ENCODE measurements at places on chromosomes 2 and 18. TPM values are rescaled to one million over a fixed set of nuclear protein-coding genes. Genes with fewer than 3 reads are reported as not detected.

- H3K27me3 ChIP-seq, result no peaks in the 10 kb centered on the region
- DNase-seq, result no peak
- H3K36me3 ChIP-seq, result no peaks in the 10 kb centered on the region
- peaks cover 15% of the 10 kb centered on the region for H3K4me1 ChIP-seq
Observed at GRCh38 chr2:98121149-98121548, 34.2 kb downstream of the VWA3B start.

Gene POTEJ
- not detected for total RNA-seq

DNA sequence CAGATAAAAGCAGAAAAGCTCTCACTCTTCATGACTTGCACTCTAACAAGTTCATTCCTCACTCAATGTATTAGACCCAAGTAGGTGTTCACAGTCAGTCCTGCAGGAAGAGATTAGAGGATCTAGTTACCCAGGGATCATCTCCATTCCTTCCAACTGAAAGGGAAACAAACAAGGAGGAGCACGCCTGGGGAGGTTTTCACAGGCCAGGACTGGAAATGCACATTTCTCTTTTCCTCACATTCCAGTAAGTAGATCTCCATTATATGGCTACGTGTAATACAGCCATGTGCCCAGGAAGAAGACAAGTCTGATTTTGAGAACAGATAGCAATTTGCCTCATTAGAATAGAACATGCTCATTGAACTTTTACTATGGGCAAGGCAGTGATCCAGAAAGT is 1132.2 kb upstream of the FAM98A start:
- no peaks in the 10 kb centered on the region for H3K36me3 ChIP-seq
- DNase-seq, result no peak
- no peak overlapping the region for H3K27ac ChIP-seq
- H3K4me3 ChIP-seq, result no peak overlapping the region
- no peaks in the 10 kb centered on the region for H3K4me1 ChIP-seq

Gene MARCO
- not detected for total RNA-seq

- H3K27me3 ChIP-seq, result peaks cover 4% of the 10 kb centered on the region
- H3K4me3 ChIP-seq, result no peak overlapping the region
- no peaks in the 10 kb centered on the region for H3K4me1 ChIP-seq
- DNase-seq, result no peak
- H3K36me3 ChIP-seq, result no peaks in the 10 kb centered on the region
Observed at GRCh38 chr2:85684380-85684779, 9.8 kb upstream of the GNLY start.

DNA sequence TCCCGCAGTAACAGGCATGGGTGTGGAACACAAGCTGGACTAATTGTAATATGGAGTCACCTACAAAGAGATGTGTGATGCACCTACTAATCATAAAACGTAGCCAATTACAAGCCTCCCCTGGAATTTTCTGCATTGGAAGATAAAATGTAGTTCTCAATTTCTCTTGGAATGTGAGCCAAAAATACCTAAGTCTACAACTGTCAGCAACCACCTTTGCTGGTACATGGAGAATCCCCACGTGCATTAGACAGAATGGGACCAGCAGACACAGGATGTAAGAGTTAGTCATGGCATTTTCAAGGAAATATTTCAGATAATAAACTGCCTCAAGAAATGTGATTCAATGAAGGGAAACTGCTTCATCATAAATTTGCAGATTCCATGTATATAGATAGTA is 85.6 kb upstream of the DCC start:
- no peaks in the 10 kb centered on the region for H3K36me3 ChIP-seq
- no peak overlapping the region for H3K4me3 ChIP-seq
- no peak overlapping the region for H3K27ac ChIP-seq
- no peaks in the 10 kb centered on the region for H3K4me1 ChIP-seq

Gene PARD3B
- total RNA-seq, result not detected

- H3K4me1 ChIP-seq, result no peaks in the 10 kb centered on the region
- no peaks in the 10 kb centered on the region for H3K27me3 ChIP-seq
Observed at GRCh38 chr2:210842896-210843295, 286.5 kb downstream of the CPS1 start.

GRCh38 chr18:78069784-78070664 is 820.4 kb downstream of the GALR1 start:
- H3K27ac ChIP-seq, result no peak overlapping the region
- no peaks in the 10 kb centered on the region for H3K27me3 ChIP-seq
- DNase-seq, result no peak
- H3K4me3 ChIP-seq, result no peak overlapping the region
- H3K4me1 ChIP-seq, result no peaks in the 10 kb centered on the region
- no peaks in the 10 kb centered on the region for H3K36me3 ChIP-seq

- no peaks in the 10 kb centered on the region for H3K27me3 ChIP-seq
- no peaks in the 10 kb centered on the region for H3K36me3 ChIP-seq
- no peak overlapping the region for H3K4me3 ChIP-seq
- H3K4me1 ChIP-seq, result no peaks in the 10 kb centered on the region
- no peak overlapping the region for H3K27ac ChIP-seq
- DNase-seq, result no peak
Observed at GRCh38 chr2:59390581-59390980, 1149.5 kb upstream of the FANCL start.

- no peaks in the 10 kb centered on the region for H3K4me1 ChIP-seq
- no peak overlapping the region for H3K4me3 ChIP-seq
- no peak overlapping the region for H3K27ac ChIP-seq
Observed at GRCh38 chr2:170022692-170023091, 155.3 kb upstream of the MYO3B start.

Gene NPHP1
- 1.6 TPM for total RNA-seq

- H3K36me3 ChIP-seq, result no peaks in the 10 kb centered on the region
- H3K4me1 ChIP-seq, result peaks cover 22% of the 10 kb centered on the region
- no peak overlapping the region for H3K4me3 ChIP-seq
- no peaks in the 10 kb centered on the region for H3K27me3 ChIP-seq
Observed at GRCh38 chr2:41716497-41716896, 331.3 kb upstream of the PKDCC start.

Gene BIRC6
- total RNA-seq, result 155 TPM

DNA sequence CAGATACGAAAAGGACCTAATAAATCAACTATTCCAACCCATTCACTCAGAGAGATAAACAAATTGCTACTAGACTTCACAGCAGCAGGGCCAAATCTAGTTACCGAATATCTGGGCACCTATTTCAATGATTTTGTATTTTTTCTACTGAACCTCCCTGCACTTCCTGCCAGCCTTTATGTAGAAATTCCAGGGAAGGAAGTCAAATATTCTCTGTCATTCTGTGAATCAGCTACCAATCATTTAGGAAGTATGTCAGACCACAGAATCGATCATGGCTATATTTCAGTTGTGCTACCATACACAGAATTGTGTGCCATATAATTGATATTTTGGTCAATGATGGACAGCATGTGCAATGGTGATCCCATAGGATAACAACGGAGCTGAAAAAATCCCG is 109.6 kb upstream of the SPOPL start:
- H3K4me1 ChIP-seq, result no peaks in the 10 kb centered on the region
- H3K4me3 ChIP-seq, result no peak overlapping the region
- DNase-seq, result no peak
- H3K27ac ChIP-seq, result no peak overlapping the region
- no peaks in the 10 kb centered on the region for H3K36me3 ChIP-seq

GRCh38 chr18:33673689-33674088 is 95.7 kb downstream of the ASXL3 start:
- DNase-seq, result no peak
- no peaks in the 10 kb centered on the region for H3K36me3 ChIP-seq
- H3K4me3 ChIP-seq, result no peak overlapping the region
- H3K27ac ChIP-seq, result no peak overlapping the region

Gene CFC1
- not detected for total RNA-seq

GRCh38 chr18:58538604-58539386 is 90.1 kb downstream of the ALPK2 start:
- peaks cover 88% of the 10 kb centered on the region for H3K4me1 ChIP-seq
- DNase-seq, result no peak
- peak overlapping the region; percentile 25 for H3K27ac ChIP-seq
- no peaks in the 10 kb centered on the region for H3K36me3 ChIP-seq

Gene SCG2
- total RNA-seq, result 0.35 TPM

DNA sequence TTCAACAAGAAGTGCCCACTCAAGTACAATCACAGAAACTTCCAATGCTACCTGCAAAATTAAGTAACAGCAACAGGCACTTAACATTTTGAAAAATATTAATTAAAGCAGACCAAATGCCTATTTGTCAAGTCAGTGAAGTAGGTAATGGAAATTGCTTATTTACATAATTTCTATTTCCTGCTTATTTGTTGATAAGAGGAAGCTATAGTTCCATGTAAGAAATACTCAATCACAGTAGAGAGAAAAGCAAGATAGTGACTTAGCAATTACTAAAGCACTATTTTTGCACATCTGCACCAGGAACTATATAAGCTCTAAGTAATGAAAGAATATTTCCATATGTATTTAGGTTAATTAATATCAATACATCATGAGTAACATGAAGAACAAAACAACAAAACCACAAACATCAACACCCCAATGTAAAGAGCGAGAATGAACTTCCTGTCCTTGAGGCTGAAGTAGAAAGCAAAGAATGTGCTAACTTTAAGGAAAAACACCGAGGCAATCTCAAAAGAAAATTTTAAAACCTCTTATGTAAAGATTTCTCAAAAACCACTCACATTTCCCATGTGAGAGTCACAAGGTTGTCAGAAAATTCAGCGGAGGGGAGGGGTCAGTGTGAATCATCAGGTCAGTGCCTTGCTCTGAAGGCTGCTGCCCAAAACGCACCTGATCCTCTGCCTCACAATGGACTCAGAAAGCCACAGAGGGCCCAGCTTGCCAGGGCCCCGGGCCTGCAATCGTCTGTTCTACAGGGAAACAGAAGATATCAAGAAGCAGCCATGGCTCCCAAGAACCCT is 12.5 kb downstream of the NPC1 start:
- H3K36me3 ChIP-seq, result peaks cover 51% of the 10 kb centered on the region
- H3K4me1 ChIP-seq, result peaks cover 24% of the 10 kb centered on the region
- H3K27ac ChIP-seq, result no peak overlapping the region

DNA sequence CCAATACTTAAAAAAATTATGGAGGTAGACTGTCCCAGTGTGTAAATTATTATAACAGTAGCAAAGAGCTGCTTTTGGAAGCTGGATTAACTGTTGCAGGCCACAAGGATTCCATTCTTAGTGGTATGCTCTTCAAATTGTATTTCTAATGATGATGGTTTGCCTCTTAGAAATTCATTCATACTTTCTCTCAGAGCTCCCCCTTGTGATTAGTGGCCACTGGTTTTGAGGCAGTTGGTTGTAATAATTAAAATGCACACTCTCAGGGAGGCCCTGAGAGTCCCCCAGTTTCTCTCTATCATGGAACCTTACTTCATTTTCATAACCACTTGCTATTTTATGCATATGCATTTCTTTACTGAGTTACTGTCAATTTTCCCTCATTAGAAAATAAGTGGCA is 122.5 kb downstream of the PLA2R1 start:
- no peak overlapping the region for H3K4me3 ChIP-seq
- no peaks in the 10 kb centered on the region for H3K27me3 ChIP-seq
- H3K4me1 ChIP-seq, result peaks cover 8% of the 10 kb centered on the region
- no peak for DNase-seq
- no peak overlapping the region for H3K27ac ChIP-seq

- H3K4me3 ChIP-seq, result no peak overlapping the region
- H3K27ac ChIP-seq, result no peak overlapping the region
- DNase-seq, result no peak
- no peaks in the 10 kb centered on the region for H3K4me1 ChIP-seq
- no peaks in the 10 kb centered on the region for H3K36me3 ChIP-seq
Observed at GRCh38 chr2:31107591-31108300, 30.5 kb downstream of the GALNT14 start.

- peaks cover 1% of the 10 kb centered on the region for H3K27me3 ChIP-seq
- no peaks in the 10 kb centered on the region for H3K4me1 ChIP-seq
- no peaks in the 10 kb centered on the region for H3K36me3 ChIP-seq
- no peak overlapping the region for H3K27ac ChIP-seq
- no peak overlapping the region for H3K4me3 ChIP-seq
Observed at GRCh38 chr2:164512871-164513270, 108.4 kb downstream of the GRB14 start.

DNA sequence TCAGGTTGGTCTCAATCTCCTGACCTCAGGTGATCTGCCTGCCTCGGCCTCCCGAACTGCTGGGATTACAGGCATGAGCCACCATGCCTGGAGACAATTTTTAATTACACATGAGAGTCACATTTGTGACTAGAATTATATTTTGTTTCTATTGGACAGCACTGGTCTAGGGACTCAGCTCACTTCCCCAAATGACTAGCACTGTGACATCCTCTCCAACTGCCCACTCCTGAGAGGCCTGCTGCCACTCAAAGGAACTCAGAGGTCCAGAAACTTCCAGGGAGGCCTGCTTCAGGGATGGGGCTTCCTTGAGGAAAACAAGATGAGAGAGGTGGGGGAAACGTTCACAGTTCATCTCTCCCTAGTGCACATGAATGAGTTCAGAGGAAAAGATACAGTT is 29.5 kb downstream of the TMEM163 start:
- H3K4me1 ChIP-seq, result peaks cover 9% of the 10 kb centered on the region
- H3K27ac ChIP-seq, result no peak overlapping the region
- no peak for DNase-seq
- no peaks in the 10 kb centered on the region for H3K36me3 ChIP-seq
- no peak overlapping the region for H3K4me3 ChIP-seq

DNA sequence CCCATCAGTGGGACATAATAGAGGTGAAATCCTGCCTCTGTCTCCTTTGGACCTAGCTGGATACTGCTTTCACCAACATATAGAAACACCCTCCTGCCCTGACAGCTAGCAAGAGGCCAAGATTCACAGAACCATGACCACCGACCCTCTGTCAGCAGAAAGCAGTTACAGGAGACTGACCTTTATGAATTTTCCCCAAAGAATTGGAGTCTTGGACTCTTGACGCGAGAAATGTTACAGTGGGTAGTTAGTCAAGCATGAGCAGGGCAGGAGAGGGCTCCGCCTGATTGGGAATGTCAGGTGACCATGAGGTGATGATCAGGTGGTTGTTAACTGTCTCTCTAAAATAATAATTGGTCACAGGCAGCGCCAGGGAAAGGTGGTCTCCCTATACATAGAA is 1002.3 kb downstream of the TDRD15 start:
- H3K4me1 ChIP-seq, result no peaks in the 10 kb centered on the region
- no peak overlapping the region for H3K27ac ChIP-seq
- H3K4me3 ChIP-seq, result no peak overlapping the region

Gene ACADL
- not detected for total RNA-seq

GRCh38 chr2:147549054-147549453 is 295.8 kb upstream of the ACVR2A start:
- no peaks in the 10 kb centered on the region for H3K36me3 ChIP-seq
- no peak overlapping the region for H3K27ac ChIP-seq
- no peaks in the 10 kb centered on the region for H3K4me1 ChIP-seq
- H3K4me3 ChIP-seq, result no peak overlapping the region
- DNase-seq, result no peak
- H3K27me3 ChIP-seq, result peaks cover 3% of the 10 kb centered on the region

DNA sequence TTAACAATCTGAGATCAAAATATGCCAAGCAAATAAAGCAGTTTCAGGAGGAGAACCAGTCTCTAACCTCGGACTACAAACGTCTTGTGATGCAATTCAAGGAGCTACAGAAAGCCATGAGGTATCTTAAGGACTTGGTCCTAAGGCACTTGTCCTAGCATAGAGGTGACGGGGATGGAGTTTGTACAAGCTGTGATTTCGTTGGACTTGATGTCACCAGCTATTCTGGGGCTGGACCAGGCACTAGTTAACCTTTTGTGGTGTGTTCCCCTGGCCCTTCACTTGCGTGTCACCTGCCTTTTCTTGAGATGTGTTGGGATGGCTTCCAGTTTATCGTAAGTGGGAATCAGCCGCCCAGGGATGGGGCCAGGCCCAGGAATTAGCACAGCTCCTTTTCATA is 33.7 kb downstream of the OTOF start:
- H3K4me3 ChIP-seq, result no peak overlapping the region
- DNase-seq, result no peak

- H3K4me3 ChIP-seq, result no peak overlapping the region
- no peak overlapping the region for H3K27ac ChIP-seq
- no peaks in the 10 kb centered on the region for H3K4me1 ChIP-seq
- H3K27me3 ChIP-seq, result no peaks in the 10 kb centered on the region
- H3K36me3 ChIP-seq, result no peaks in the 10 kb centered on the region
- no peak for DNase-seq
Observed at GRCh38 chr2:197871780-197872456, 67.5 kb downstream of the PLCL1 start.

All from activated B cell treated with CpG ODN at 0.5 μM for 24 hours (primary cell).